Thoracic aorta endothelial cell (primary cell): ENCODE measurements at places on chromosomes 3 and 15. TPM values are rescaled to one million over a fixed set of nuclear protein-coding genes. Genes with fewer than 3 reads are reported as not detected.

The SCN11A gene
- 0.14 and 0.27 TPM in 2 replicates for total RNA-seq

The GOLGA8J gene
- not detected in 2 replicates for total RNA-seq

The RTP1 gene
- total RNA-seq: 0.13 TPM in 1 of 2 replicates, not detected in the other

The CAV3 gene
- not detected in 2 replicates for total RNA-seq

The SKOR1 gene
- 0.07 TPM in 1 of 2 replicates, not detected in the other for total RNA-seq

The BMF gene
- total RNA-seq: 1.2 and 2.3 TPM in 2 replicates

The NR2E3 gene
- 0.22 and 0.27 TPM in 2 replicates for total RNA-seq

The TMEM43 gene
- total RNA-seq: 99.2 and 113 TPM in 2 replicates

The CSTA gene
- total RNA-seq: not detected in 2 replicates

The ESYT3 gene
- total RNA-seq: under 0.01 and 0.07 TPM in 2 replicates

The GOLGA8H gene
- total RNA-seq: 1.4 and 2.1 TPM in 2 replicates

The OR5AC2 gene
- total RNA-seq: not detected in 2 replicates

The CPLX3 gene
- total RNA-seq: not detected in 2 replicates

The CFAP44 gene
- 5.1 and 6.0 TPM in 2 replicates for total RNA-seq

The EPHB3 gene
- total RNA-seq: 0.07 TPM in 1 of 2 replicates, not detected in the other

The ZNF609 gene
- total RNA-seq: 46.5 and 49.2 TPM in 2 replicates

The GASK1A gene
- not detected in 2 replicates for total RNA-seq

The ITIH3 gene
- total RNA-seq: under 0.01 TPM in 1 of 2 replicates, not detected in the other

The XIRP1 gene
- total RNA-seq: not detected in 2 replicates

The SNX22 gene
- 0.65 and 1.5 TPM in 2 replicates for total RNA-seq

The HDC gene
- total RNA-seq: not detected in 2 replicates

The GP9 gene
- total RNA-seq: not detected in 2 replicates

The ALDH1A3 gene
- 23.6 and 30.6 TPM in 2 replicates for total RNA-seq

The AP3B2 gene
- total RNA-seq: not detected in 2 replicates

The SLC28A2 gene
- total RNA-seq: not detected in 2 replicates

The ISL2 gene
- total RNA-seq: 0.13 and 0.14 TPM in 2 replicates

The AQP9 gene
- 0.07 TPM in 1 of 2 replicates, not detected in the other for total RNA-seq

The GRAMD1C gene
- total RNA-seq: 29.9 and 32.2 TPM in 2 replicates

The SMCO1 gene
- total RNA-seq: not detected in 2 replicates

The PLSCR2 gene
- total RNA-seq: not detected in 2 replicates

The CLDN11 gene
- 7.5 and 191 TPM in 2 replicates for total RNA-seq
